ENCODE measurements at places on chromosomes 16 and 17.

DNA sequence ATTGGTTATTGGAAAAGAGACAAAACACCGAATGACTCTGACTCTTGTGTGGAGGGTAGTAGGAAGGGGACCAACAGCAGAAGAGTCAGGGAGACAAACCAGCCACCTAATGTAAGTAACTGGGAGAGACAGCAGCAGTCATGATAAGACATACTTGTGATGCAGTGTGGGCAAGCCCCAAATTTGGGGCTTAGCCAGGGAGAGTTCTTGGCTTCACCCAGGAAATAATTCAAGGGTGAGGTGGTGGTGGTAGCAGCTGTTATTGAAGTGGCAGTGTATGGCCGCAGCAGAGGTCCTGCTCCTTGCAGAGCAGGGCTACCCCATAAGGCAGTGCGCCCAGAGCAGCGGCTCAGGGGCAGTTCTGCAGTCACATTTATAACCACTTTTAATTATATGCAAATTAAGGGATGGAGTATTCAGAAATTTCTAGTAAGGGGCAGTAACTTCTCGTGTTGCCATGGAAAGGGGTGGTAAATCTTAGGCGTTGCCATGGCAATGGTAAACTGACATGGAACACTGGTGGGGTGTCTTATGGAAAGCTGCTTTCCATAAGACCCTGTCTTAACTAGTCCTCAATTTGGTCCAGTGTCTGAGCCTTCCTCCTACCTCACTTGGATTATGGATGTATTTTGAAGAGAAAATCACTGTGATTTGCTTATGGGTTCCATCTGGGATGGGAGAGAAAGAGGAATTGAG lies 317.1 kb downstream of the PHKB start:
- DNase-seq: no peak

DNA sequence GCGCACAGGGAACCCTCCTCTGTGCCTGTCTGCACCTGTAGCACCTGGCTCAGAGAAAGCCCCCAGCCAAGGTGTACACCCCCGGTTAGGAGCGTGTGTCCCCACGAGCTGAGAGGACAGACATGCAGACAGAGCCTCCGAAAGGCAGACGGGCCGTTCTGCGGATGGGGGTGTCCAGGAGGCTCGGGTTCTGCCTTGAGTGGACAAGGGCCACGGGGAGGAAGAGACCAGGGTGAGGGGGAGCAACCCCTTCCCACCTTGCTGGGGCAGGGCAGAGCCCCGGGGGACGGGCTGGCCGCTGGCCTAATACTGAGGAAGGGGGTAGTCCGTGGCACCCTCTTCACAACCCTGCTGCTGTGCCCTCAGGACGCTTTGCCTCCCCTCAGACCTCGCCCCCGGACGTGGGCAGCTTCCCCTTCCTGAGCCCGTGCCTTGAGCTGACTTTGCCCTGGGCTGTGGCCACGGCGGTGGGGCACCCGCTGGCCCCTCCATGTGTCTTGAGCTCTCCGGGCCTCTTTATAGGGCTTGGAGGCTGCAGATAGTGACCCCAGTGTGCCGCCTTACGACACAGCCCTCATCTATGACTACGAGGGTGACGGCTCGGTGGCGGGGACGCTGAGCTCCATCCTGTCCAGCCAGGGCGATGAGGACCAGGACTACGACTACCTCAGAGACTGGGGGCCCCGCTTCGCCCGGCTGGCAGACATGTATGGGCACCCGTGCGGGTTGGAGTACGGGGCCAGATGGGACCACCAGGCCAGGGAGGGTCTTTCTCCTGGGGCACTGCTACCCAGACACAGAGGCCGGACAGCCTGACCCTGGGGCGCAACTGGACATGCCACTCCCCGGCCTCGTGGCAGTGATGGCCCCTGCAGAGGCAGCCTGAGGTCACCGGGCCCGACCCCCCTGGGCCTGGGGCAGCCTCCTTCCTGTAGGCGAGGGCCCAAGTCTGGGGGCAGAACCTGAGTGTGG lies 5.7 kb downstream of the SLC22A31 start:
- no peak for DNase-seq

DNA sequence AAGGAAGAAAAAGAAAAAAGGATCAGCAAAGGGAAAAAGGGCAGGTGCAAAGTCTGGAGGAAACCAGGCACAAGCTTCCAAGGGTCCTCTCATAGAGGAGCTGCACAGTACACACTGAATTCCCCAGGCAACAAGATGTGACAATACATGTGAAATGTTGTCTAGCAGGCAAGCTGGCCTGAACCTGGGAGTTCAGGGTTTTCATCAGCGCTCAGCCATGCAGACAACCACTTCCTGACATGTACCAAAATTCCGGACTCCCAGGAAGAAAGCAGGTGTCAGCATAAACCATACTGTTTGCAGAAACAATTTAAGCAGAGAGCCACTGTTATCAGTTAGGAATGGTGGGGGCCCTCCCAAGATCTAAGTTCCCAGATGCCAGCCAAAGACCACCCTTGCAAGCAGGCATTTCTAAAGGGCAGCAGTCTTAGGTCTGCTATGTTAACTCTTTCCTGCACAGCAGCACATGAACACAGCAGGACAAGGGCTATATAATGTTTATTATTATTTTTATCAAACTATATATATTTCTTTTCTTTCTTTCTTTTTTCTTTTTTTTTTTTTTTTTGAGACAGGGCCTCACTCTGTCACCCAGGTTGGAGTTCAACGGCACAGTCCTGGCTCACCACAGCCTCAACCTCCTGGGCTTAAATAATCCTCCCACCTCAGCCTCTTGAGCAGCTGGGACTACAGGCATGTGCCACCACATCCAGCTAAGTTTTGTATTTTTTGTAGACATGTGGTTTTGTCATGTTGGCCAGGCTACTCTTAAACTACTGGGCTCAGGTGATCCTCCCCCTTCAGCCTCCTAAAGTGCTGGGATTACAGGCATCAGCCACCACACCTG lies 10.1 kb downstream of the TK2 start:
- DNase-seq: no peak

GRCh38 chr17:44608727-44609435 lies 47.4 kb upstream of the MEIOC start:
- DNase-seq: no peak

DNA sequence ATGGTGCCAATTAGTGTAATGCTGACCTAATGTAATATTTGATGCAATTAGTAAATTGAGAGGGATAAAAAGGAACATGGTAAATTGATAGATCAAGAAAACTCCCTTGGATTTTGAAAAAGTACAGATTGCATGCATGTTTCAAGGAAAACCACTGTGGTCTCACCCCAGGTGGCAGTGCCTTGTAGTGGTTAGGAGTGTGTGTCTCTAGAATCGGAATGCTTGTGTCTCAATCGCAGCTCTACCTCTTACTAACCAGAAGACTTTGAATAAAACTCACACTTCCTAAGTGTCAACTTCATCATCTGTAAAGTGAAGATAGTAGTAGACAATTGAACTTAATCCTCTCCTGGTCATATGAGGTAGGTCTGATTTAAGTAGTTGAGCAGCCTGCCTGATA lies 128.9 kb upstream of the GOT2 start:
- no peak for DNase-seq

Measured in stimulated activated CD4-positive, alpha-beta T cell treated with anti-CD3 and anti-CD28 coated beads, Interleukin-1b, Interleukin-23, amount 100 ng/mL, for 4 hours (primary cell).